Thymus (tissue), 14 donors: ENCODE measurements at places on chromosomes 7 and 10. TPM values are rescaled to one million over a fixed set of nuclear protein-coding genes. Genes with fewer than 3 reads are reported as not detected.

The SEMA3A gene
- total RNA-seq = 1.0 TPM

The MINDY3 gene
- total RNA-seq = 21.7 TPM

The LRRD1 gene
- 0.05 TPM for total RNA-seq

The VPS41 gene
- 30.3 TPM for total RNA-seq

The PLEKHS1 gene
- under 0.01 TPM for total RNA-seq

The ABCB1 gene
- total RNA-seq = 6.7 TPM

The ZNF804B gene
- total RNA-seq = not detected

The CPA4 gene
- 0.99 TPM for total RNA-seq

The GBX1 gene
- total RNA-seq = not detected

- no peaks in the 10 kb centered on the region for H3K36me3 ChIP-seq
- no peak overlapping the region for H3K4me3 ChIP-seq
- peak; percentile 14 for DNase-seq
- no peaks in the 10 kb centered on the region for H3K27me3 ChIP-seq
These were observed 24.6 kb upstream of the ITGA8 start for GRCh38 chr10:15744217-15744865.

- H3K4me3 ChIP-seq = no peak overlapping the region
- no peaks in the 10 kb centered on the region for H3K27me3 ChIP-seq
- DNase-seq = no peak
- H3K36me3 ChIP-seq = no peaks in the 10 kb centered on the region
- no peak overlapping the region for H3K27ac ChIP-seq
- H3K4me1 ChIP-seq = no peaks in the 10 kb centered on the region
These were observed 73.7 kb downstream of the TYW1B start for GRCh38 chr7:72754312-72754711.

DNA sequence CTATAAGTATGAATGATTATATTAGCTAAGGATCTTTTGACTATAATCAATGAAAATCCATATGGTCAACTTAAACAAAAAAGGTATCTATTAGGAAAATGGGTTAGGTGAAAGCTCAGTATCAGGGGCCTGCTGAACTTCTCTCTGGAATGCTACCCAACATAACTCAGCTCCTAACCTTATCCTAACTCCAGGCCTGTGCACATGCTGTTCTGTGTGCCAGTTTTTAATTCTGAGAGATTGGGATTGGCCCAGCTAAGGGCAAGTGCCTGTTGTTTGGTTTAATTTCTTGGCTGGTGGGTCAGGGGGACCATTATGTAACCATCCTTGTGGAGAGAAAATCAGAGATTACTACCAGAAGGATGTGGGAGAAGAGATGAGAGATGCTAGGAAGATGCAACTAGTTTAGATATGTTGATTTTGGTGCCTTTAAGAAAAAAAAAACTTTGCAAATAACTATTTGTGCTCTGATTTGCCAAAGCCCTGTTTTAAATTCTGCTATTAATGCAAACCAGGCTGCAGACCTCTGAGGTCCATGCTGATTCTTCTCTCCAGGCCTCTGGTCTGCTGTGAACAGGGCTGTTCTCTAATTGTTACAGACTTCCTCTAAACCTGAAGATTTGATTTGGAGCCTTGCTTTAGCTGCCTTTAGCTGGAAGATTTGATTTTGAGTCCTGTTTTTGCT is 23.9 kb upstream of the HDAC9 start:
- H3K27me3 ChIP-seq = no peaks in the 10 kb centered on the region
- no peak overlapping the region for H3K4me3 ChIP-seq
- H3K27ac ChIP-seq = no peak overlapping the region
- DNase-seq = no peak
- H3K4me1 ChIP-seq = no peaks in the 10 kb centered on the region

- H3K4me3 ChIP-seq = no peak overlapping the region
- H3K27ac ChIP-seq = no peak overlapping the region
- no peaks in the 10 kb centered on the region for H3K4me1 ChIP-seq
- no peaks in the 10 kb centered on the region for H3K36me3 ChIP-seq
These were observed 92.7 kb downstream of the SEMA3D start for GRCh38 chr7:85094046-85094725.

GRCh38 chr7:48041653-48041970 is 6.3 kb downstream of the C7orf57 start:
- H3K27ac ChIP-seq = no peak overlapping the region
- H3K4me3 ChIP-seq = no peak overlapping the region
- H3K27me3 ChIP-seq = peaks cover 14% of the 10 kb centered on the region
- peaks cover 8% of the 10 kb centered on the region for H3K4me1 ChIP-seq

DNA sequence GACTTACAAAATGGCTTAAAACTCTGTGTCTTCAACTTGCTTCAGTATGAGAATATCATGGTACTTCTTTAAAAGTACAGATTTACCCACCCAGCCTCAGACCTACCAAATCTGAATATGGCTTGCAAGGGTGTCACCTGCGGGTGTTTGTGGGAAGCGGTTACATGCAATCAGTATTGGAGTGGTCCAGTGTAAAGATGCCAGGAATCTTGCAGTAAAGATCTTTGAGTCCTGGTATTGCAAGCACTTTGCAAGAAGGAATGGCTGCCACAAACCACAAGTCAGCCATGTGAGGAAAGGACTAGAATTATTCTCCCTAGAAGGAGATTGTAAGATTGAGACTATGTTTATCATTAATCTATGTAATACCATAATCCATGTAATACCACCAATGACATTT is 115.1 kb downstream of the PON1 start:
- H3K27me3 ChIP-seq = no peaks in the 10 kb centered on the region
- no peak overlapping the region for H3K27ac ChIP-seq
- no peaks in the 10 kb centered on the region for H3K4me1 ChIP-seq
- no peak overlapping the region for H3K4me3 ChIP-seq
- no peak for DNase-seq

DNA sequence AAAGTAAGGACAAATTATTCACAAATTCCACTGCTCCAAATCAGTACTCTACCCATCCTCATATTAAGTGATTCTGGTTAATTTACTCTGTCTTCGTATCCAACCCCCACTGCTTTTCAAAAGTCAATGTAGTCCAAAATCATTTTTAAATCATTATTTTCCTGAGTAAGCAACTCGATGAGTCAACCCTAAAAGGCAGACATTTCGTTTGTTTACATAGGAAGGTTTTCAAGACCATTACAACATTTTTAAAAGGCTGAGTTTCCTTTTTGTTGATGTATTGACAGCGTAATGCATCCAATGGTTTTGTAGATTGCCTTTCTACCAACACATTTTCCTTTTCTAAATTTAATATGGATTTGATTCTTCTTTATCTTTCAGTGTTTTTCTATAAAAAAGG is 523.0 kb upstream of the ANKRD30A start:
- no peaks in the 10 kb centered on the region for H3K36me3 ChIP-seq
- no peak overlapping the region for H3K4me3 ChIP-seq
- no peak for DNase-seq
- H3K27ac ChIP-seq = no peak overlapping the region

GRCh38 chr7:68434857-68435256 is 1163.4 kb upstream of the AUTS2 start:
- DNase-seq = no peak
- no peaks in the 10 kb centered on the region for H3K27me3 ChIP-seq
- no peaks in the 10 kb centered on the region for H3K36me3 ChIP-seq
- H3K4me3 ChIP-seq = no peak overlapping the region
- H3K4me1 ChIP-seq = no peaks in the 10 kb centered on the region

DNA sequence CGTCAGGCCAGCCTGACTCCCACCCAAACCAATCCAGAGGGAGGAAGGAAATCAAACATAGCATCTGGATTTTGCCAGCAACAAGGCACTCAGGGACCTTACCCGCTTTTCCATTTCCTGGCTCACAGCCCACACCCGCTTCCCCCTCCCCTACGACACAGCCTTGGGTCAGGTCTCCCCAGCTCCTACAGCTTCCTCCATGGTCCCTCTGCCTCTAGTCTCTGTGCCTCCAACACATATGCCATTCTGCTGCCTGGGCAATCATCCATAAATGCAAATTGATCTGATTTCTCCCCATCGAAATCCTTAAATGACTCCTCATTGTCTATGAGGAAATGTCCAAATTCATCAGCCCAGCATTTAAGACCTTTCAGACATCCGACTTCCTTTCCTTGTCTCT is 53.2 kb upstream of the CUX1 start:
- DNase-seq = no peak
- H3K27me3 ChIP-seq = no peaks in the 10 kb centered on the region
- H3K4me3 ChIP-seq = no peak overlapping the region
- no peaks in the 10 kb centered on the region for H3K4me1 ChIP-seq
- no peak overlapping the region for H3K27ac ChIP-seq

DNA sequence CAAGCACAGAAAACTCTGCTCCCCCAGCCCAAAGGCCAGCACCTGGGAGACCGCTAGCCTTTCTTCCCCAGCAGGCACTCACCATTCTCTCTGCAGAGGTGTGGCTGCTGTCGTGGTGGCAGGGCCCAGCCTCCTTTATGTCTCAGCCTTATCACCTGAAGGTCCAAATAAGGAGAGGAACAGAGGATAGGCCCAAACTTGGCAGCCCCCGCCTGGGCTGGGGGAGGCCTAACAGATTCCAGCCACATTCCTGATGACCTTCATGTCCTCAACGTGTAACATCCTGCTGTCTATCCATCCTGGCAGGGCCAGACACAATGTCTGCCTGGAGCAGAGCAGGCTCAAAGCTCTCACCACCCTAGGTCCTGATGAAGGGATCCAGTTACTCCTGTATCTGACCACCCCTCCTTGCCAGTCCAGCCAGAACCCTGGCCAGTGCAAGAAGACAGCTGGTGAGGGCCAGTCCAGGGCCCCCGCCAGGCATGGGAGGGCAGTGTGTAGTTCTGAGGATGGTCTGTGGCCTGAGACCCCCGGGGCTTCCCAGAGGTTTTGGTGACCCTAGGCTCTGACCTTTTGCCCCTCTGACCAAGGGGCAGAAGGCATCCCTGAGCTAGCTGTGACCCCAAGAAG is at the start of gene MYL7:
Gene MYL7, minus strand, starts transcription at position 112 of the 630 bp plus-strand sequence. Its CDS starts 27 bp downstream, at position 85.
- DNase-seq = no peak
- H3K27ac ChIP-seq = no peak within 1 kb of the TSS
- peaks cover 30% of the 10 kb centered on the region for H3K27me3 ChIP-seq
- H3K4me3 ChIP-seq = no peak within 1 kb of the TSS

GRCh38 chr7:47565640-47566250 is 16.2 kb downstream of the TNS3 start:
- H3K27me3 ChIP-seq = no peaks in the 10 kb centered on the region
- H3K4me1 ChIP-seq = peaks cover 20% of the 10 kb centered on the region
- DNase-seq = no peak
- no peak overlapping the region for H3K4me3 ChIP-seq
- H3K27ac ChIP-seq = no peak overlapping the region

GRCh38 chr10:47440207-47440606 is 43.7 kb downstream of the ANXA8 start:
- H3K27me3 ChIP-seq = no peaks in the 10 kb centered on the region

- DNase-seq = no peak
- H3K27ac ChIP-seq = no peak overlapping the region
- H3K4me1 ChIP-seq = no peaks in the 10 kb centered on the region
- H3K27me3 ChIP-seq = no peaks in the 10 kb centered on the region
- no peak overlapping the region for H3K4me3 ChIP-seq
These were observed 40.6 kb downstream of the NHLRC2 start for GRCh38 chr10:113895018-113895417.

DNA sequence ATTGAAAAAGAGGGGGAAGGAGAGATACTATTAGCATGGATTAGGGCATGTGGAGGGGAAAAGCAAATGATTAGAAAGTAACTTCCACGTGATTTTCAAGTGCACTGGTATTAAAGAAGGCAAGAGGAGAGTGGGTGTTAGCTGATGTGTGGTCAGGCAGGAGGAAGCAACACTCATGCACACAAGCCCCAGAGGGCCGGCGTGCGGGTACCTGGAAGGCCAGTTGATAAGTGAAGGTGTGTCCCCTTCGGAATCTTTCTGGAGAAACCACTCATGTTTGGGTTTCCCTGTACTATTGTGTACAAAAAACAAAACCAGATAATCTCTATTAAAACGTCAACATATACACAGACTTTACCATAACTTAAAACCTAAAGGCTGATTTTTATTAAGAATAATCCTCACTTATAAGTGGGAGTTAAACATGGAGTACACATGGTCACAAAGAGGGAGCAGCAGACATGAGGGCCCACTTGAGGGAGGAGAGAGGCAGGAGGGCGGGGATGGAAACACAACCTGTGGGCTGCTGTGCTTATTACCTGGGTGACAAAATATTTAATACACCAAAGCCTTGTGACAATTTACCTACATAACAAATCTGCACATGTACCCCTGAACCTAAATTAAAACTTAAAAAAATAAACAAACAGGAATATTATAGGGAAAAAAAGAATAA is 98.9 kb downstream of the SVIL start:
- no peaks in the 10 kb centered on the region for H3K36me3 ChIP-seq
- H3K4me3 ChIP-seq = no peak overlapping the region
- H3K27me3 ChIP-seq = no peaks in the 10 kb centered on the region

GRCh38 chr7:19508821-19509220 is 200.0 kb downstream of the POLR1F start:
- no peaks in the 10 kb centered on the region for H3K4me1 ChIP-seq
- DNase-seq = no peak
- H3K27me3 ChIP-seq = no peaks in the 10 kb centered on the region

GRCh38 chr7:151968357-151968756 is 12.1 kb downstream of the GALNTL5 start:
- H3K27ac ChIP-seq = no peak overlapping the region
- no peaks in the 10 kb centered on the region for H3K27me3 ChIP-seq
- no peak overlapping the region for H3K4me3 ChIP-seq
- no peaks in the 10 kb centered on the region for H3K36me3 ChIP-seq
- H3K4me1 ChIP-seq = no peaks in the 10 kb centered on the region

GRCh38 chr7:4500812-4501211 is 181.3 kb upstream of the FOXK1 start:
- H3K27ac ChIP-seq = no peak overlapping the region
- no peaks in the 10 kb centered on the region for H3K27me3 ChIP-seq
- H3K36me3 ChIP-seq = no peaks in the 10 kb centered on the region
- no peaks in the 10 kb centered on the region for H3K4me1 ChIP-seq

DNA sequence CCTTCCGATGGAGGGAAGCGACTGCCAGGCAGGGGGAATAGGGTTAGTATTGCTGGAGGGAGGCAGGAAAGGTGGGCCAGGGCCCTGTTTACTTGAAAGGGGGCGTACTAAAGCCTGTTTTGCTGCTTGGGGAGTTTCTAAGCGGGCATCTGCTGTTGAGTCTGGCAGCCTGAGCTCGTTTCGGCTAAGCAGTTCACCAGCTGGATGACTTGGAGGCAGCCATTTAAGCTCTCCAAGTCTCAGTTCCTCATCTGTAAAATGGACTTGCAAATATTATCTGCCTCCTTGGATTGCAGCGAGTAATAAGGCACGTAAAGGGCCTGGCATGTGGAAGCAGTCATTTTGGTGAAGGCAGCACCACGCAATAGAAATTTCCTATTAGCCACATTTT is 44.0 kb downstream of the LDB3 start:
- H3K4me1 ChIP-seq = no peaks in the 10 kb centered on the region
- no peak for DNase-seq
- peak overlapping the region; percentile 58 for H3K27ac ChIP-seq
- peak overlapping the region; percentile 85 for H3K4me3 ChIP-seq
- H3K36me3 ChIP-seq = no peaks in the 10 kb centered on the region

DNA sequence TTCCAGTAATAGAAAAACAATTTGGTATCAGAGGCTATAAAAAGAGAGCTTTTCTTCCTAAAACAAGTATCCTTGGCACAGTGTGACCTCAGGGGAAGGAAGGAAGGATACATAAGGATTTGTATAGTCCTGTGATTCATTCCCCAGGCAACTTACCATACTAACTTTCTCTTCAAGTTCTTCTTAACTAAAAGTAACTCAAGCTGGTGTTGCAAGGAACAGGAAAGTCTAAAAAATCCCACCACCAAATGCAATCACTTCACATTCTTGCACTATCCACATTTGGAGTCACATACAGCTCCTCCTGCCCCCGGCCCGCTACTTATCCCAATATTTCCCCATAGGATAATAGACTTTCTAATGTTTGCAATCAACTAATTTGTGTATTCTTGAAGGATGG is 84.8 kb downstream of the PRKAG2 start:
- H3K4me3 ChIP-seq = no peak overlapping the region
- H3K27ac ChIP-seq = no peak overlapping the region
- H3K4me1 ChIP-seq = peaks cover 3% of the 10 kb centered on the region
- no peaks in the 10 kb centered on the region for H3K36me3 ChIP-seq
- no peaks in the 10 kb centered on the region for H3K27me3 ChIP-seq
- no peak for DNase-seq
